ENCODE measurements at places on chromosomes 13 and 19.

DNA sequence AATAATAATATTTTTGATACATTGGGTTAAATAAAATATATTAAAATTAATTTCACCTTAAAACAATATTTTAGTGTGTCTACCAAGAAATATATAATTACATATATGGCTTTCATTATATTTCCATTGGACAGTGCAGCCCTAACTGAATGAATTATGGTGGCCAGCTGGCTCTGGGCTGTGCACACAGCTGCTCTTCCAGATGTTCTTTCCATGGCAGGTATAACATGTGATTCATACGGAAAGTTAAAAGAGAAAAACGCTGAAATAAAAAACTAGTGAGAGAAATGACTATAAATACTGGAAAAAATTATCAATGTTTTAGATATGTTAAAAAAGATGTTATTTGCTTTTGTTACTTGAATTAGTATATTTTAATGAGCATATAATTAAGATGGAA, 216.3 kb downstream of the RGCC start:
- no peak for DNase-seq

- no peak for DNase-seq
Measured at GRCh38 chr19:46112527-46112926, 12.0 kb downstream of the IGFL3 start.

DNA sequence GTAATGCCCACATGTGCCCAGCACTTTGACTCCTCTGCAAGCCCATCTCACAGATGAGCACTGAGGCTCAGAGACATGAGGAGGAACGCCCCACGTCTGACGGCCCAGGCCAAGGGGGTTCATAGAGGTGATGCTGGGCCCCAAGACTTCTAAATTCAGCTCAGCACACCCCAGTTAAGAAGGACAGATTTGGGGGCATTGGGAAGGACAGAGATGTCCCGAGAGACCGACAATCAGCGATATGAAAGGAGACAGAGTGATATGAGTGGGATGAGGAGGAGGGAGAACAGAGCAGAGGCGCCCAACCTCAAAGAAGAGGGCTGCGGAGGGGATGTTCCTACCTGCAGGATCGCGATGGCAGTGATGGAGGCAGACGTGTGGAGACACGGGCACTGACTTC, at the start of gene CNFN:
Gene CNFN (minus strand): TSS at position 399 of the 400 bp plus-strand sequence. CDS start 1,260 bp downstream, outside the sequence.
- DNase-seq, result no peak

DNA sequence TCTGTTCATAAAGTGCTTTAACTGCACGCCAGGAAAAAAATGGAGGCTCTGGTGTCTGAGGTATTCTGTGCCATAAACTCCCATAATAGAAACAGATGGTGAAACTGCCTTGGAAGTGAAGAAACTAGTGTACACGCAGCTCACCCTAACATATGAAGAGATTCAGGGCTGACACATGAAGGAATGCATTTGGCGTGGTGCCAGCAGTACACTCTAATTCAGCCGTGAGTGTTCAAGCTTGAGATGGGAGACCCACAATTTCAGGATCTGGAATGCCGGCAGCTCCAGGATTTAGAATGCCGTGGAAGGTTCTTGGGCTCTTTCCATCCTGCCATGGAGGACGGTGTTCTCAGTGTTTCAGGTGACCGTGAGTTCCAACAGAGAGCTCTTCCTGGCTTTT, 478.4 kb downstream of the TSHZ3 start:
- no peak for DNase-seq

DNA sequence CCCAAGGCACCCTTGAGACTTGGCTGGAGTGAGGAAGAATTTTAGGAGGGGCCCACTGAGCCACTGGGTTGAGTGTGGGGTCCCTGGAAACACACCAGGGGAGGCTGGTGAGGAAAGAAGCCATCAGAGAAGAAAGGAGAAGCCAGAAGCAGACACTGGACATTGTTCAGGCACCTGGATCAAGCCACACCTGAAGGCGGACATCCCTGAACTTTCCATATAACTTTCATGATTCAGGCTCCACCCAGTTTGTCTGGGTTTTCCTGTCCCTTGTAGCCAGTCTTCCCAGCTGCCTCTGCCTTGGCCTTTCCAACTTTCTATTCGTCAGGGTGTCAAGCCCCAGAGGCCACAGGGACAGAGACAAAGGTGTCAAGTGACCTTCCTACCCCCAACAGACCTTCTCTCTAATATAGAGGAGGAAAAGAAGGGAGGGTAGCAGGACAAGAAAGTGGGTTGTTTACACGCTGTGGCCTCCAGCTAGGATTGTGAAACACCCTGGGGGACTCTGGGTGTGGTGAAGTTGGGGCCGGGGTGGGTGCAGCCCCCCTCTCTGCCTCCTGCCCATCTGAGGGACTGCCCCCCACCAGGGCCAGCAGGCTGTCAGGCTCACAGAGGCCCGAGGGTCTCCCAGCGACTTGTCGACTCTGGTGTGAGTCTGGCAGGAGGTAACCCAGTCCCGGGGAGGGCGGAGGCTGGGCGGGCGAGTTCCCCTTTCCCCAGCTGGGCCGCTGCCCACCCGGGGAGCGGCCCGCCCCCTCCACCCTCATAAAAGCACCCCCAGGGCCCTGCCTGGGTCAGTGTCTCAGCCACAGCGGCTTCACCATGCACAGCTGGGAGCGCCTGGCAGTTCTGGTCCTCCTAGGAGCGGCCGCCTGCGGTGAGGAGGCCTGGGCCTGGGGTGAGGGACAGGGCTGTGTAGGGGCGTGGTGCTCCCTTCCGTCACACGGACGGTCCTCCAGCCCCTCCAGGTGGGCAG, at the start of gene CFD:
Gene CFD (plus strand): TSS at position 797 of the 976 bp plus-strand sequence. CDS start 26 bp downstream, at position 823.
- peak; percentile 81 for DNase-seq

DNA sequence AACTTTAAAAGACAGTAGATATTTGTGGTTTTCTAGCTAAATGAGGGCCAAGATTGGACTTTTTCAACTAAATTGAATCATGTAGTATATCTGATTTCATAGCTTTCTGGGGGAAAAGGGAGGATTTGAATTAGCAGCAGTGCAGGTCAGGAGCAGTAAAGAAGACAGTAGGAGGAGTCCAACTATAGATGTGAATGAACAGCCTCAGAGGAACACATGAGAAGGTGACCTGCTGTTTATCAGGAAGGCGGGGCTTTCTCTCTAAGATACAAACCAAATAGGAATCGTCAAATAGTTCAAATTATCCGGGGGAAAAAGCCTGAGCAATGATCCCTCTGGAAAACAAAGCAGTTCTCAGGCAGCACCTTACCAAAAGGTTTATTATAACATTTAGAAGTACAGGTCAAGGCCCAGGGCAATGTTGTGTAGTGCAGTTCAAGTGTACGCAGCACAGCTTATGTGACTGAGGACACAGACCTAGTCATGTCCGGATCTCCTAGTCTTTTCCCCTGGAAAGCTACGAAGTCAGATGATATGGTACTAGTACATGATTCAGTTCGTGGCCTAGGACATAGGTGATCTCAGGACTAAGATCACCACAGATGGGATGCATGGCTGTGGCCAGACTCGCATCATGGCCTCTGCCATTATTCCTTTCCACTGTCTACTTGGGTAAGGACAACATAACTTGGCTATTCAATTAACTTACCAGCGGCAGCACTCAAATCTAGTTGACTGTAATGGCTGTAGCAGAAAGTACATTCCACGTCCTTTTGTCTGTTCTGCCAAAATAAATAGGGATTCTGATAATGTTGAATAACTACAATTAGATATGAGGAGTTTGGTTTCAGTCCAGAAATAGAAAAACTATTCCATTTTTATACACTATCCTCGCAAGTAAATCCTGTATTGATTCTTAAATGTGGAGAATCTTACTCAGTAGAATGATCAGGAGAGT, 40.3 kb downstream of the MPHOSPH8 start:
- no peak for DNase-seq

DNA sequence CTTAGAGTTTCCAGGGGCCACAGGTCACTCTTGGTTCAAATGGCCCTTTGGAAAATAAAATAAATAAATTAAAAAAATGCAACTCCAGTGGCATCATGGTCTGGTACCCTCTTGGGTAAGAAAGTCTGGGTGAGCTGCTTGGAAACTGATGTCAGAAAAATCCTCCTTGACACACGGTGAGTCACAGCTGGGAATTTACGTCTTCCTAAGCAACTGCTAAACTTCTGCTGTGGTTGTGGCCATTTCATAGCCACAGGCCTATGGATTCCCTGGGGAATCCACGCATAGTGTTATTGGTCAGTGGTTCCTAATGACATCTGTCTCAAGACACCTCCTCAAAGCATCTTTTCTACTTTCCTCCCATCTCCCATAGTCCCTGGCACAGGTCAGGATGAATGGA, 220.8 kb downstream of the COG6 start:
- no peak for DNase-seq

- no peak for DNase-seq
Measured at GRCh38 chr19:45294291-45295029, 28.2 kb downstream of the CKM start.

- DNase-seq, result no peak
Measured at GRCh38 chr19:49913720-49914119, 15.3 kb upstream of the ATF5 start.

GRCh38 chr13:92984151-92984550, 242.5 kb upstream of the GPC6 start:
- no peak for DNase-seq

GRCh38 chr13:36096461-36097416, 34.4 kb downstream of the DCLK1 start:
- DNase-seq, result no peak

Data from CD14-positive monocyte (primary cell).